Umbilical cord (tissue), 2 donors: ENCODE measurements at places on chromosomes 7 and 10. TPM values are rescaled to one million over a fixed set of nuclear protein-coding genes. Genes with fewer than 3 reads are reported as not detected.

Gene CNPY1
- 0.96 TPM for total RNA-seq

Gene NCF1
- total RNA-seq: not detected

Gene ZNF789
- 8.9 TPM for total RNA-seq

Gene GIMAP7
- 0.48 TPM for total RNA-seq

Gene PALD1
- 4.8 TPM for total RNA-seq

Gene SLC16A12
- total RNA-seq: 2.2 TPM

Gene RELN
- 1.2 TPM for total RNA-seq

Gene EXOC6
- total RNA-seq: 43.8 TPM

Gene AVL9
- 19.0 TPM for total RNA-seq

Gene SYCE1
- 2.6 TPM for total RNA-seq
